ENCODE measurements at places on chromosomes 12 and 14.

GRCh38 chr12:39442831-39443080 lies 164 bp downstream of the KIF21A start:
- no peak for DNase-seq

- peak; percentile 54 for DNase-seq
These were observed 62.9 kb downstream of the GLRX5 start for GRCh38 chr14:95597784-95598211.

GRCh38 chr12:10331642-10332239 lies 24.1 kb downstream of the KLRD1 start:
- DNase-seq = peak; percentile 53

DNA sequence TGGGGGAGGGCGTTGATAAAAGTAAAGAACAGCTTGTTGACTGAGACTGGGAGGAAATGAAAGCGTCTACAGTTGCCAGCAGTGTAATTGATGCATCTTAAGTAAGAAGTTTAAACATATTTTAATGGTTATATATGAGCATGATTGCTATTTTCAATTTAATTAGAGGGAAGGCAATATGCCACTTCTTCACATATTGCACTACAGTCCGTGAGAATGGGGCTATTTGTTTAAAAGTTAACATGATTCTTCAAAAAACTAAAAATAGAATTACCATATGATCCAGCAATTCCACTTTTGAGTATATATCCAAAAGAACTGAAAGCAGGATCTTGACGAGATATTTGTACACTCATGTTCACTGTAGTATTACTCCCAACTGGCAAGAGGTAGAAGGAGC lies 38.3 kb upstream of the PPP2R5E start:
- no peak for DNase-seq

GRCh38 chr12:50508970-50509663 lies 4.3 kb downstream of the DIP2B start:
- DNase-seq = no peak

GRCh38 chr14:51962711-51963110 lies 26.6 kb upstream of the RTRAF start:
- DNase-seq = no peak

DNA sequence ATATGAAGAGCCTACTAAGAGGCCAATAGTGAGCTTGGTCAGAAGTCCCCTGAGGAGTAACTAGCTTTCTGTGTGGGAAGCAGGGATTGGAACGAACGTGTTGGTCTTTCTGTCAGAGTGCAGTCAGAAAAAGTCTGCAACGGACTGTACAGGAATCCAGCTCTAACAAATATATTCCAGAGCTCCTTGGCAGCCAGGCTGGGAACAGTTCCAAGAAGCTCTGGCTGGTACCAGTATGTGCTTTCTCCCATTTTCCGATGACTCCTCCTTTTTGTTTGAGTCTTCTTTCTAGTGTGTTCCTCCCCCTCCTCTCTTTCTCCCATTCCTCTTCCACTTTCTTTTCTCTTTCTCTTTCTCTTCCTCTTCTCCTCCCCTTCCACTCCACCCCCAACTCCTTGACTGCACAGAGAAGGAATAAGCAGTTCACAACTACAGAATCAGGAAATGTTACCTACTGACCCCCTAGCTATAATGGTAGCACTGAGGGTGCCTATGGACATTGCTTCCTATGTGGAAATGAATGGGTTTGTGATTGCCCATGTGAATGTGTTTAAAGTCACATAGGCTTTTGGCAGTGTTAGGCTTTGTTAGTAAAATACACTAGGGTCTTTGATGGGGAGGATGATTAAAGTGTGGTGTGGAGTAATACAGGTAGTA lies 59.9 kb downstream of the TTLL5 start:
- no peak for DNase-seq

DNA sequence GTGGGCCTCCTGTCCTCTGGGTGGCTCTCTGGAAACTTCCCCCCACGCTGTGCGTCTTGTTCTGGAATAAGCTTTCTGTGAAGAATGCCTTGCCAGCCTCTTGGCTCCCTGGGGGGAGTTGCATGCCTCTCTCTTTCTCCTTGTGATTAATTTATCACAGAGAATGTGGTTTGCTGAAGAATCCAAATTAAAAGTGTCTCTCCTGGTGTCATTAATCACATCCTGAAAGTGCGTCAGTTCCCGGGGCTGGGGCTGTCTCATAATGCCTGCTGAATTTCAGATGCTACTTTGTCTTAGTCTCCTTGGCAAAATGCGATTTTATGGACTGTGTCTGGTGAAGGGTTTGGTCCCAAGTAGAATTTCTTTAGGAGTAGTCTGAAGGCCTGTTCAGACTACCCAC lies 787.7 kb upstream of the TMEM132C start:
- no peak for DNase-seq

- DNase-seq = no peak
These were observed 113.1 kb upstream of the G2E3 start for GRCh38 chr14:30445852-30446251.

DNA sequence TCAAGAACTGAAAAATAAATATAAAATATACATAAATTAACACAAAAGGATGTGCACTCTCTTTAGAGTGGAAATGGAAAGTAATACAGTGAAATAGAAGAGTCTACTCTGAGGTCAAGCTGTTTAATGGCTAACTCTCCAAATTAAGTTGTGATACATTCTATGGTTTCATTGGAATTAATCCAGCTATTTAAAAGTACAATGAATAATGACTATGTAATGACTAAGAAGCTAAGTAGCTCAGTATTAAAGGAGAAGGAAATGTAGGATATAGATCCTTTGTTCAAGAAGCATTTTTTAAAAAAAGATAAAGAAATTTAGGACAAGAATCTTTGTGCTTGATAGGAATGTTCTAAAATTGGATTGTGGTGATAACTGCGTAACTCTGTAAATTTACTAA lies 85.3 kb downstream of the LRP6 start:
- DNase-seq = no peak

GRCh38 chr12:14408208-14408607 lies 42.7 kb downstream of the ATF7IP start:
- DNase-seq = no peak

- peak; percentile 94 for DNase-seq
These were observed 292.7 kb downstream of the LRFN5 start for GRCh38 chr14:41899416-41899815.

DNA sequence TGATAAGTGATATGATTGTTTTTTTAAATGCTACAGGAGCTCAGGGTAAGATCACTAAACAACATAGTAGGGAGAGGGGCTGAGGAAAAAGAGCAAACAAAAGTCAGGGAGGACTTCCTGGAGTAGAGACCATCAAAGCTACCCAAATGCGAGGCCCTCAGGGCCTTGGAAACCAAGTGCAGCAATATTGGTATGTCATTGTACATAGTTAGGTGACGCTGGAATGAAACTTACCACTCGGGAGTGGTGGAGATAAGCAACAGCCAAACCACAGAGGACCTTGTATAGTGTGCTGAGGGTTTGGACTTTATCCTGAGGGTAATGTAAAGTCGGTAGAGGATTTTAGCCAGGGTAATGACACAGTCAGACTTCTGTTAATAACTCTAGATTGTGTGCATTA lies 13.8 kb downstream of the KITLG start:
- no peak for DNase-seq
